DMS153 (cell line): ENCODE measurements at places on chromosomes 1 and 21.

DNA sequence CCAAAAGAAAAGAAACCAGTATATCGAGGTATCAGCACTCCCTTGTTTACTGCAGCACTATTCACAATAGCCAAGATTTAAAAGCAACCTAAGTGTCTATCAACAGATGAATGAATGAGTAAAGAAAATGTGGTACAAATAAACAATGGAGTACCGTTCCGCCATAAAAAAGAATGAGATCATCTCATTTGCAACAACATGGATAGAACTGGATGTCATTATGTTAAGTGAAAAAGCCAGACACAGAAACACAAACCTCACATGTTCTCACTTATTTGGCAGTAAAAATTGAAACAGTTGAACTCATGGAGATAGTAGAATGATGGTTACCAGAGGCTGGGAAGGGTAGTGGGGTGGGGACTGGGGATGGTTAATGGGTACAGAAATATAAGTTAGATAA is 4.3 kb upstream of the GNG5 start:
- DNase-seq, result no peak

DNA sequence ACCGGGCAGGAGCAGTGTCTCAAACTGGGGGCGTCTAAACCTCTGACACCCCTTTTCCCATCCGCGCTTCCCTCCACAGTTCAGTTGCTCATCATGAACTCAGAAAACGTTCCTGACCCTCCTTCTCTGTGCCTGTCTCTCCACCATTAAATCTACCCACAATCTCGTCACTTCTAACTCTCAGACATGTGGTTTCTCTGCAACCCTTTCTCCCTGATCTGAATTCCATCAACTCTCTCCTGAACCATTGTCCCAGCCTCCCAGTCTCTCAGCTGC is 3.8 kb downstream of the TTC34 start:
- DNase-seq, result no peak

GRCh38 chr1:57770772-57771171 is 346.9 kb upstream of the DAB1 start:
- DNase-seq, result no peak

- peak; percentile 22 for DNase-seq
Observed at GRCh38 chr1:207825719-207826556, 74.1 kb downstream of the CD46 start.

- no peak for DNase-seq
Observed at GRCh38 chr1:235649368-235650163, at the start of gene GNG4. TSS of gene GNG4 (minus strand) at chr1:235649784. CDS start at chr1:235583838, 65,946 bp downstream.

- DNase-seq, result no peak
Observed at GRCh38 chr1:218571491-218571890, 226.4 kb downstream of the TGFB2 start.

DNA sequence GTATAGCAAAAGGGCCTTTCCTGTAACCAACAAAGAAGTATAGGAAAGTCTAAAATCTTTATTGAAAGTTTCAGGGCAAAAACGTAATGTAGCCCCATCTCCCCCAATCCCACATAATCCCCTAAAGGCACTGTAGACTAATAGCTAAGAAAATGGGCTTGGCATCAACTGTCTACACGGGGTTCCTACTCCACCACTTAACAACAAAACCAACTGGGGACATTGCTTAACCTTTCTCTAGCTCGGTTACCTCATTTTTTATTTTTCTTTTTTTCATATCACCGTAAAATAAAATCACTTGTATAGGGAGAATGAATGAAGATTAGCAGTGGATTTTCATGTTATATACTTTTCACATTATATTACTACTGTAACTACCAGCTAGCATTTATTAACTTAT is 12.3 kb downstream of the MACF1 start:
- no peak for DNase-seq

DNA sequence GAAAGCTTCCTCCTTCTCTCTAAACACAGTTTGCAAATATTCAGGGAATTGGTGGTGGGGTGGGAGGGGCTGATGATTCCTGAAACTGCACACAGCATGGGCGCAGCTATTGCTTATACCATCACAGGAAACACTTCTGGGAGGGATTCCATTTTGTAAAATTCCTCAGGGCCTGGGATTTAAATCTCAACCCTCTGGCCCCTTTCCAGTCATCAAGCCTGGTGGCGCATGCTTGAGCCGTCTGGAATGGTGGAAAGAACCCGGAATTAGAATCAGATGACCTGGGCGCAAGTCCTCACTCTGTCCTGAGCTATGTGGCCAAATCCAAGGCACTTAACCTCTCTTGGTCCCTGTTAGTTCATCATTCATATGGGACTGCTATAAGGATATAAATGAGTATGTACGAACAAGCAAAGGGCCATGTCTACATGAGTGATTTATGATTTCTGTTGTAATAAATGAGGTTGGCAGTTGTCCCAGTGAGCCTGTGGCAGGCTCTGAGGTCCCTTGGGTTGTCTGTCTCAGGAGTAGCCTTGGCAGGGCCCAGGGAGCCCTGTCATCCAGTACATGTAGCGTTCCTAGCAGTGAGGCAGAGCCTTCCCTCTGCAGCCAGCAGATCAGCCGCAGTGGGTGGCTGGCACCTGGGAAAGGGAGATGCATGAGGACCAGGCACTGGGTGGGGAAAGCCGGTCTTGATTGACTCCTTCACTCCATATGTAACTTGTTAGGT is 72.0 kb downstream of the MAN1C1 start:
- peak; percentile 85 for DNase-seq
